Mammary epithelial cell (primary cell): ENCODE measurements at places on chromosomes 6 and 20.

DNA sequence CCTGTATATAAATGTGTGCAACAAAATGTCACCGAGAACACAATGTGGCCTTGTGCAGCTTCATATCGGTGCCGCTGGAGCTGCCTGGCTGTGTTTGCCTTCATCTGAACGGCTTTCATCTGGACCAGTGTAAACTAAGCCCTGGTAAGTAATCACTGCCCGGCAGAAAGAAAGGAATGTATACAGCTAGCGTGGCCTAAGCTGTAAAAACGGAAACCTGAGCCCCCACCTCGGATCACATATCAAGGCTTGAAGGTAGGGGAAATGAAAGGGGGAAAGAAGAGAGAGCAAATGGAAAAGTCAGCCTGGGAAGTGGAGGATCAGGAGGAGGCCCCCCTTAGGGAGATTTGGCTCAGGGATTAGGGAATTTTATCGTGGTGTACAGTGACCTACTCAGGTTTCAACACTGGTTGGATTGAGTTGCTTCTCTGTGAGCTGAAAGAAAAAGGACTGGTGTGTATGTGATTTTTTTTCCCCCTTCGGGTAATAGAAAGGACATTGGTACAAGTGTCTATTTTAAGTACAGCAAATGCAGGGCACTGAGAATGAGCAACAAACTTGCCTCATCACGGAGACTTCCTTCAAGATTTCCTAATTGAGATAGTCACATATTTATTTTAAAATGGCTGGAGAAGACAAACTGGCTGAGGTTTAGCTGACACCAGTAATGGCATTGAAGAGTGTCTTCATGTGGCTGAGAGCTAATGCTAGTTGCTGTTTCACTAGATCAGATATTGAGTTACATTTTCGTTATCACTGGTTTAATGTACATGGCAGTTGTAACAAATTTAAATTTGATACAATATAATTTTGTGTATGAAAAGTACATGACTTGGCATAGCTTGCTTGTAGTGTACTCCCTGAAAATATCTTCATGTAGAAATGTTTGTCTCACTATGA, 3.5 kb downstream of the SOBP start:
- DNase-seq, result no peak

- DNase-seq, result no peak
These were observed 168.5 kb upstream of the AKAP12 start for GRCh38 chr6:151071295-151071694.

- no peak for DNase-seq
These were observed 116.0 kb downstream of the GPR63 start for GRCh38 chr6:96721227-96721626.

DNA sequence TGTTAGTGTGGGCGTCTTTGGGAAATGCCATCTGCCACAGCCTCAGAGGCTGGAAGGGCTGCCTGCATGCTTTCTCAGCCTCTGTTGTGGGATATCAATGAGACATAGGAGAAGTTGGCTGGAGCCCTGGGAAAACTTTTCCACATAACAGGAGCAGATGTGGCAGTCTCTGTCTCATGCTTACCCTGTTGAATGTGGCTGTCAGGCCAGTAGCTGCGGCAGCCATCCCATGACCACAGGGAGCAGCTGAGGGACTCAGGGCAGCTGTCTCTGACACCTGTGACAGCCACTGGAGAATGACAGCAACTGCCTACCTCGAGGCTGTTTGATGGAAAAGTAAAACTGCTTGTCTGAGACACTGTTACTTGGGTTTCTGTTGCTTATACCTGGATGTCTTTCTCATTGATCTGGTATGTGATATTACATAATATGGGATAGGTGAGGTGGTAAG, 64.4 kb downstream of the TULP4 start:
- DNase-seq, result peak; percentile 76

- peak; percentile 48 for DNase-seq
These were observed 14.3 kb downstream of the SLA2 start for GRCh38 chr20:36631646-36632045.

GRCh38 chr20:3927486-3928291, 38.5 kb downstream of the PANK2 start:
- no peak for DNase-seq

- DNase-seq, result no peak
These were observed 212.9 kb downstream of the QKI start for GRCh38 chr6:163627274-163628062.

GRCh38 chr6:117533775-117534174, 51.3 kb downstream of the DCBLD1 start:
- DNase-seq, result no peak

GRCh38 chr6:82693094-82693493, 329.5 kb downstream of the TPBG start:
- DNase-seq, result no peak

DNA sequence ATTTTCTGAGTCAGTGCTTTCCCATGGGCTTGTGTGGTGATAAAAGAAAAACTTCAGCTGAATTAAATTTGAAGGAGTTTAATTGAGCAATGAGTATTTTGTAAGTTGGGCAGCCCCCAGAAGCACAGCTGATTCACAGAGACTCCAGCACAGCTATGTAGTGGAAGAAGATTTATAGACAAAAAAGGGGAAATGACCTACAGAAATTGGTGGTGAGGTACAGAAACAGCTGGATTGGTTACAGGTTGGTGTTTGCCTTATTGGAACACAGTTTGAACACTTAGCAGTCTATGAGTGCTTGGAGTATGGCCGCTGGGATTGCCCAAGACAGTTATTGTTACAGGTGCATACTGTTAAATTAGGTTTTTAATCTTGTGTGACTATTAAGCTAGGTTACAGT, 96.9 kb upstream of the PTPRK start:
- DNase-seq, result no peak

GRCh38 chr6:84615987-84616386, 148.4 kb downstream of the TBX18 start:
- DNase-seq, result no peak

DNA sequence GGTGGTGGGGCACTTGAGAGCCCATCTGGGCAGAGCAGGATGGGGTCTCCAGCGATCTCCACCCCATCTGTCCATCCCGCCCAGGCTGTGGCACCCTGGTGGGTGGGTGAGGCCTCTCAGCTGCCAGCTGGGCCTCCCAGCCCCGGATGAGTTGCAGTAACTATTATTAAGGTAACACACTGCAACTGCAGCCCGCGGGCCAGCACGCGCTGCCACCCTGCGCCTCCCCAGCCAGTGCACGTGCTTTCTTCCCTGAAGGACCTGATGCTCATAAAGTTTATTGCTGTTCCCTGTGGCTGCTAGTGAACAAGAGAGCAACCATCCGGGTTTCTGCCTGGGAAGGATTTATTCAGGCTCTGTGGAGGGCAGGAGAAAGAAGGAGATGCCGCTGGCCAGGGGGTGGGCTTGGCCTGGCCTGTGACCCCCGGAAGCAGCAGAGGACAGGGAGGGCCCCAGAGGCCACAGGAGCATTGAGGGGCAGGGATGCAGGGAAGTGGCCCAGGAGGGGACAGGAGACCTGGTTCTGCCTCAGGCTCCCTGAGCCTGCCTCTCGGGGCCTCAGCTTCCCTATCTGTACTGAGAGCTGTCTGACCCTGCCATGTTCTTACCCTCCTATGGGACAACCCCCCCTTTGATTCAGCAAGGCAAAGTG, 1.7 kb downstream of the IP6K3 start:
- no peak for DNase-seq

GRCh38 chr6:126385536-126385935, 45.6 kb downstream of the CENPW start:
- DNase-seq, result no peak

DNA sequence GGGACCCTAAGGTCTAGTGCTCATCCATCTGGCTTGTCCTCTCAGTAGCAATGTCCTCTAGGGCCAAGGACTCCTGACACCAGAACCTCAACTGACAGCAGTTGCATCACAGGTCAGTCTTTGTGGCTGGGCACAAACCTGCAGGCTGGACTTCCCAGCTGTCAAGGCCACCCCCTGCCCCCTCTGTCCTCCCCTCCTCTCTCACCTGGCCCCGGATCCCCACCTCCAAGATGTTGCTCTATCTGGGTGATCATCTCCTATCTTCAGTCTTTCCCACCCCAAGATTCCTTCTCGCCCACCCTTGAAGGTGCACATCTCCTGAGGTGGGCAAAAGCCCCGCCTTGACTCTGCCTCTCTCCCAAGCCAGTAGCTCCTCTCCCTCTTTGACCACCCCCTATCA, 131.8 kb upstream of the SRSF6 start:
- DNase-seq, result no peak

DNA sequence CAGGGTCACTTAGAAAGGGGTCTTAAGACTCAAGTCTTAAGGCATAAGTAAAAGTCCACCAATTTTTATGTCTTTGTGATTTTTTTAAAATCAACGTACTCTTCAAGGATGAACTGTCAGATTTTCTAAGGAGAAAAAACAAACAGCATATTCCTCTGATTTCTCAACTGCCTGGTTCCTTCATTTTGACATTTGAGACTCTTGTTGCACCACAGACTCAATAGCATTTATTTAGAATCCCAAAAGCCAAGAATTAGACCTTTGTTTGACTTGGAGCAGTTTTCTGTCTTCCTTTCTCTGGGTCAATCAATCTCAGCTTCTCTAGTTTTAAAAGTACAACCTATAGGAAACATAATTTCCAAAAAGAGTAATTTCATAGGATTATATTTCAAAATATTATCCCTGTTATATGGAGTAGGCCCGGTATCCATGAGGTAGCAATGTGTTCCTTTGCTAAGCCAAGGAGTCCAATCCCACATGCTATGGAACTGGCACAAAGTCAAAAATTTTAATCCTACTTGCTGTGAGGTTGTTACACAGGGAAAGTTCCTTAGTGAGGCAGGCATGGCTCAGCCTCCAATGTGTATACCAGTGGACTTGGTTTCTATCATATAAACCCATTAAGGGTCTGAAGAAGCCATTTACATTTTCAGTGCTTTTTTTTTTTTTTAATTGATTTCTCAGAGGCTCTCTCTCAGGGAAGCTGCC, 405.7 kb downstream of the KIF16B start:
- no peak for DNase-seq

GRCh38 chr20:37291724-37292126, 2.3 kb downstream of the MANBAL start:
- no peak for DNase-seq

- no peak for DNase-seq
These were observed 773.3 kb upstream of the DEFB115 start for GRCh38 chr20:30484009-30484748.

DNA sequence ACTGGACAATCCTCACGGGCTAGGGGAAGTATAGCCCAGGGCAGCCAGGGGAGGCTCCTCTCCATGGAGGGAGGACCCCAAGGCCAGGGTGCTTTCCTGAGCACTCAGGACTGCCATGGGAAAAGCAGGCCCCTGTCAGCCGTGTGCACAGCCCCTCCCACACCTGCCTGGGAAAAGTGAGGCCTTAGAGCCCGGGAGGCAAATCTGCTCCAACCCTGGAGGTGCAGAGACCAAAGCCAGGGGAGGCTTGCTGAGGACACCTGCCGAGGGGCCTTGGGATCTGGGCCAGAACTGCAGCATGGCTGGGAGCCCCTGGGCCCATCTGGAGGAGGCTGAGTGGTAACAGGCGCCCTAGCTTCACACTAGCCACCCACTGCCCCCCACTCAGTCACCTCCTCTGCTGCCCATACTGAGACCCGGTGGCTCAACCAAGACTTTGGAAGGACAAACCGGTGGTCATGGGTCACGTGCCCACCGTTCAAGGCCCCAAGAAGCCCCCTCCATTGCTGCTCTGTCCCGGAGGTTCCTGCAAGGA, 55.2 kb downstream of the YTHDF1 start:
- no peak for DNase-seq

DNA sequence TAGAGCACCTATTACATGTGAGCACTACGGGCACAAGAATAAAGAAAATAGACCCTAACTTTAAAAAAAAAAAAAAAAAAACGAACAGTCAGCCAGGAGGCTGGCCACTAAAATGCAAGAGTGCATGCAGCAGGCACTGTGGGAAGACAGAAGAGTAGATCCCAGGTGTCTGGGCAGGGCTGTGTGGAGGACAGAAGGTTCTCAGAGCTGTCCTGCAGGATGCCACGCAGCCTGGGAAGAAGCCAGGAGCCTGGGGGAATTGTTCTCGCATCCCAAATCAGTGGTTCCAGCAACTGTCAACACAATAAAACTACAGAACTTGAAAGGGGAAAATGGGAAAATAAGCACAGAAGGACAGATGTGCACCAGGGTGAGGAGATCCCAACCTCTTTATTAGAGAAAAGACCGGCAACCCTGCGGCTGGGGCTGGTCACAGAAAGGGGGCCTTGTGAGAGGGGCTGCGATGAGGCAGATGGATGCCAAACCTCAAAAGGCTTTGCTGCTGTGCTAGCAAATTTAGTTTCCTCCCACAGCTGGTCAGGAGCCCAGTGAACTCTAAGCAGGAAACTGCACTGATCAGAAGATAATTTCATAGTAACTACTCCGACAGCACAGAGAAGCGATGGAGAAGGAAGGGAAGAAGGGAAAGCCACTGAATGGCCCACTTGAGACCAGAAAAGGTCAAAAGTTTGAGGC, 30.9 kb downstream of the MAP3K5 start:
- no peak for DNase-seq

- DNase-seq, result no peak
These were observed 5.8 kb upstream of the SRXN1 start for GRCh38 chr20:658731-659291.

GRCh38 chr6:26302941-26303559, 61.9 kb upstream of the BTN3A2 start:
- DNase-seq, result no peak

DNA sequence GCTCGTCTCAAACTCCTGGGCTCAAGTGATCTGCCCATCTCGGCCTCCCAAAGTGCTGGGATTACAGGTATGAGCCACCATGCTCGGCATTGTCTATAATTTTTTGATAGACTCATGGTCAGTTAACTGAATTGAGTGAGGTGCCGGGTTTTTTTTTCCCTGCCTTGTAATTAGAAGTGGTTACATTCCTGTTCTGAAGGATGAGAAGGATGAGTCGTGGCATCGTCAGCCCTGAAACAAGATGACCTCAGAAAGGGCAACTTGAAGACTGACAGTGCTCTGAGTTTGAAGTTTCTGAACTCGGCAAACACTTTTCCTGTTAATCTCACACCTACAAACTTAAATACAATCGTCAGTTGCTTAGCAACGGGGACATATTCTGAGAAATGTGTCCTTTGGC, 158.7 kb upstream of the PDE10A start:
- DNase-seq, result no peak

GRCh38 chr6:111837007-111837406, 36.2 kb downstream of the FYN start:
- DNase-seq, result no peak

- DNase-seq, result no peak
These were observed 142.1 kb downstream of the MYB start for GRCh38 chr6:135323202-135323668.

GRCh38 chr6:159461998-159462397, 231.0 kb downstream of the SOD2 start:
- DNase-seq, result no peak

DNA sequence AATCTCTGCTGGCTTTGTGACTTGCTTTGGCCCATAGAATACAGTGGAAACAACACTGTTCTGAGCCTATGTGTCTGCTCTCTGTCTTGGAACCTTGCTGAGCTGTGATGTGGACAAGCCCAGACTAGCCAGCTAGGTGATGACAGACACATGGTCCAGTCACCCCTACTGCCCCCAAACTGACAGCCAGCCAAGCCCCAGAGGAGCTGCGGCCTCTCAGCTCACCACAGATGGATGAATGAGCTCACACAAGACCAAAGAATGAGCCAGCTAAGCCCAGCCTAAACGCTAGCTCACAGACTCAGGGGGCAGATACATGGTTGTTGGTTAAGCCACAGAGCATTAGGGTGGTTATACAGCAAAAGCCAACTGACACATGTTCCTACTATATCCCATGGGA, 4.1 kb downstream of the AARS2 start:
- peak; percentile 96 for DNase-seq

- no peak for DNase-seq
These were observed 9.3 kb downstream of the DDR1 start for GRCh38 chr6:30893666-30894065.
